NCI-H345 (cell line): ENCODE measurements at places on chromosomes 7 and 10.

- DNase-seq, result no peak
Measured at GRCh38 chr7:56493196-56493595, 377.0 kb upstream of the NUPR2 start.

DNA sequence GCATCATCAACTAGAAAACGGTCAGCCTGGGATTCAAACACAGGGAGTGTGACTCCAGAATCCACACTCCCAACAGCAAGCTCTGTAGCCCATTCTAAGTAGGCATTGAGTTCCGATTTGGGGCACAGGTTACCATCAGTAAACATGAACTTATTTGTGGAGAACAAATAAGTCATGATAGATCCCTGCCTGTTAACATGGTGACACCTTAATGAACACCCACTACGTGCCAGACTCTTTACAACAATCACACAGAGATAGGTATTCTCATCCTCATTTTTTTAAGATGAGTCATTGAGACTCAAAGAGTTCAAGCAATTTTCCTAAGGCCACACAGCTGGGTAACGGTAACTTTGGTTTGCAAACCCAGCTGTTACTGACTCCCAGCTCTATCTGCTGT is 91.5 kb downstream of the LYZL2 start:
- no peak for DNase-seq

- DNase-seq, result peak; percentile 14
Measured at GRCh38 chr7:122803323-122803722, 82.9 kb downstream of the CADPS2 start.

DNA sequence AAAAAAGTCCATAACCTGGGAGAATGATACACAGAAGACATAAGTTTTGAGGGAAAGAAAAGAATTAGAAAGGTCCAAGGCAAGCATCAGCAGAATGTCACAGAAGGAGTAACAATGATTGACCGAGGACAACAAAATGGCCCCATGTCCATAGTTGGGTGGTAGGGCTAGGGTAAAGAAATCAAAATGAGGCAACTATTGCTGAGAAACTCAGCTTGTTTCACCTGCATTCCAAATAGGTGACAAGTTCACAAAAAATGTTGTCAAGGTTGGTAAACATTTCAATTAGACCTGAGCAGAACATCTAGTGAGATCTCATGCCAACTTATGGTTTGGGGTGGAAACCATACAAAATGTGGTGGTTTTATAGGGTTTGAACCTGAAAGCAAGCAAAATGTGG is 22.8 kb upstream of the DLX6 start:
- DNase-seq, result no peak

- DNase-seq, result no peak
Measured at GRCh38 chr10:89921403-89921802, 220.0 kb downstream of the KIF20B start.

- peak; percentile 72 for DNase-seq
Measured at GRCh38 chr10:480928-481552, 208.4 kb downstream of the DIP2C start.

DNA sequence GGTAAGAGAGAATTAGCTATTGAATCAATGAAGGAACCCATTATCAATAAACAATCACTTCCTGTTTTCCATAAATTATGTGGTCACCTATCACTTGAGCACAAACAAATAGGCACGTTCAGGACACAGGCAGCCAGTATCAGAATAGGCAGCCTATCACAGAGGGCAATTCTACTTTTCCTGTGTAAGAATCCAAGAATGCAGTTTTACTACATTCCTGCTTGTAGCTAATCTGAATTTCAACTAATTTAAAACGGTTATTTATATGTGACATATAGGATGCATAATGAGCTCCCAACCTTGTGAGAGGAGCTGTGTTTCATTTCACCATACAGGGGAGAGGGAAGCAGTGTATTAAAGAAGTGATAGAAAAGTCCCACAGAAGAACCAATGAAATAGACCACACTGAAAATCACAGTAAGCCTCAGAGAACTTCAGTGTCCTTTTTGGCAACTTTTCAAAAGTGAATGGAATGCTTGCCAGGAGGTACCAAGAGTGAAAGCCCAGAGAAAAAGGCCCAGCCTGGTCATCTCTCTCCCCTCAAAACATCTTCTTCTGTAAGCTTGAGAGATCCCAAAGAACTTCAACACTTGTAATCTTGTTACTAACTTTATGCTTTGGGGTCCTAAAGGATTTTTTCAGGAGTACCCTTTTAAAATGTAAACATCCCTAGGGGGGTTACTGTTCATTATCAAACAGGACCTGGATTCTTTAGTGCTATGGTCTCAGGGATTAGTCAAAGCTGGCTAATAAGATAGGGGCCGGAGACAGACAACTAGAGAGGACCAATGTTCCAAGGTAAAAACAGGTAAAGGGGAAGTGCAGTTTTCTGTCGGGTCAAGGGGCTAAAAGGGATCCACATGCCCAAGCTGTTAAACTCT is 1.3 kb downstream of the IMMP2L start:
- peak; percentile 15 for DNase-seq

DNA sequence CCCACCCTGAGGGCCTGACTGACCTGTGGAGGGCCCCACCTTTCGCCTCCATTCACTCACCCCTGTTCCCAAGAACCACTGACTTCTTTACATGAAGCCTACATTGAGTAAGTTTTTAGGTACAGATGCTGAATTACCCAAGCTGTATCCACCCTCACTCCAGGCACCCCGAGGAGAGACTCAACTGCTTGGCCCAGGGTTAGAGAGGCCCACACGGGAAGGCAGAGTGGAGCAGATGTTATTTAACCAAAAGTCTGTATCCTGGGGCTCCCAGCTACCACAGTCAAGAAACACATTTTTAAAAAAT is 213.1 kb upstream of the FRMD4A start:
- no peak for DNase-seq

DNA sequence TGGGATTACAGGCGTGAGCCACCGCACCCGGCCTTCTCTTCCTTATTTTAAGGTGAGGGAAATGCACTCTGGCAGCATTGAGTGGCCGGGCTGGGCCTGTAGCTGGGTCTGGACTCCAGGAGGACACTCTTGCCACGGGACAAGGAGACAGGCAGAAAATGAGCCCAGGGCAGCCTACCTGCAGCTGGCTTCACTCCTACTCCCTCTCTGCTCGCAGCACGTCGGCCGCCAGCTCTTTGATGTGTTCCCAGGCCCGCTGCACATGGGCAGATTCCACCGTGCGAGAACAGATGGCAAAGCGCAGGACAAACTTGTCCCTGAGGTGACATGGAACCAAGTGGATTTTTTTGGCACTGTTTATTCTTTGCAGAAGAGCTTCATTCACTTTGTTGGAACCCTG is 12.9 kb upstream of the FIGNL1 start:
- no peak for DNase-seq

- DNase-seq, result no peak
Measured at GRCh38 chr7:43588477-43589132, 5.7 kb downstream of the STK17A start.

DNA sequence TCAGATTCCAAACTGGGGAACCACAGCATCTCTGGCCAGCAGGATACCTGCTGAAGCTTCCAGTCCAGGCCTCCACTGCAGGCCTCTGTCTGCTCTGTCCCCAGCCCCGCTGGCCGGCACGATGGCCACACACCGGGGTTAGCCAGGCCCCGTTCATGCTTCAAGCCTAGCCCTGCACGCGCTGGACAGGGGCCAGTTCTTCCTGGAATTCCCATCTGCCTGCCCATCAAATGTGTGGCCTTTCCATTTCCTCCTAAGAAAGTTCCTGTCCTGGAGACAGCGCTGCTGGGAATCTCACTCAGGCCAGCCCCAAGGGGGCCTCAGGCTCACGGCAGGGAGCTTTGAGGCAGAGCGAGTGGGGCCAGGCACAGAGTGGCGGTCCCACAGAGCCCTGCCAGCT is 18.0 kb downstream of the SH2B2 start:
- DNase-seq, result no peak

DNA sequence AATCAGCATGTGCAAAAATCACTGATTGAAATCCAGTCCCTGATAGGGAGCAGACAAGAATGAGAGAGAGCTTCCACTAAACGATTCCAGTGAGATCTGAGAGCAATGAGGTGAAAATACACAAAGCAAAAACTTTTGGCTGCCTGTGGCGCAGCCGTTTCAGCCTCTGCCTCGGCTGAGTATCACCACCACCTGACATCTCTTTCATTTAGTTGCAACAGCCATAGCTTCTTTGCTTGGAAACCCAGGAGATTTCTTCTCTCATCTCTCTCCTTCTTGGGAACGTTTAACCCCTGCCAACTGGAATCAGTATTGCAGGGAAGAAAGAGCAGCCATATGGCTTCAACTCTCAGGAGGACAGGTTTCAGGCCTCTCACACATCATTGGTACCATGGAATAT is 237.3 kb upstream of the AGK start:
- DNase-seq, result no peak

- DNase-seq, result no peak
Measured at GRCh38 chr7:126702242-126703016, 550.3 kb downstream of the GRM8 start.

DNA sequence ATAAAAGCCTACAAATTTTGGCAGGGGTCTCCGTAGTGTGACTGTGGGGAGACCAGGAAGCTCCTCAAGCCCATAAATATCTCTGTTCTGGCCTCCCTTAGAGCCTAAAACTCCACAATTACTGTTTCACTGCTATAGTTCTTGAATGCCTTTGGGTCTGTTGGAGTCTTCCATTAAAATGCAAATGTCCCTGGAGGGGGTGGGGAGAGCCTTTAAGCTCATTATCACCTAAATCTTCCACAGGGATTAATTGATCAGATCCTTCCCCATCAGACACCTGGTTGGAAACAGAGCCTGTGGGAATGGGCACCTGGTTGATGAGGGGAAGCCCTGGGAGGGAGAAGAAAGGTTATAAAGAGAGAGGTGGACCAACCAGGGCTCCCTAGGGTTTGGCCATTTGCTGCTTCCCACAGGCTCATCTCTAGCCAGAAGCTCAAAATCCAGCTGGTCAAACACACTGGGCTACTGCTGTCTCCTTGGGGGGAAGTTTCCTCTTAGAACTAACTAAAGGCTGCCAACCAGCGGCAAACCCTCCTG is 718.2 kb downstream of the LRMDA start:
- DNase-seq, result no peak

GRCh38 chr7:118151671-118152070 is 32.3 kb upstream of the LSM8 start:
- DNase-seq, result no peak

- DNase-seq, result no peak
Measured at GRCh38 chr7:87003872-87004798, 55.3 kb downstream of the ELAPOR2 start.

DNA sequence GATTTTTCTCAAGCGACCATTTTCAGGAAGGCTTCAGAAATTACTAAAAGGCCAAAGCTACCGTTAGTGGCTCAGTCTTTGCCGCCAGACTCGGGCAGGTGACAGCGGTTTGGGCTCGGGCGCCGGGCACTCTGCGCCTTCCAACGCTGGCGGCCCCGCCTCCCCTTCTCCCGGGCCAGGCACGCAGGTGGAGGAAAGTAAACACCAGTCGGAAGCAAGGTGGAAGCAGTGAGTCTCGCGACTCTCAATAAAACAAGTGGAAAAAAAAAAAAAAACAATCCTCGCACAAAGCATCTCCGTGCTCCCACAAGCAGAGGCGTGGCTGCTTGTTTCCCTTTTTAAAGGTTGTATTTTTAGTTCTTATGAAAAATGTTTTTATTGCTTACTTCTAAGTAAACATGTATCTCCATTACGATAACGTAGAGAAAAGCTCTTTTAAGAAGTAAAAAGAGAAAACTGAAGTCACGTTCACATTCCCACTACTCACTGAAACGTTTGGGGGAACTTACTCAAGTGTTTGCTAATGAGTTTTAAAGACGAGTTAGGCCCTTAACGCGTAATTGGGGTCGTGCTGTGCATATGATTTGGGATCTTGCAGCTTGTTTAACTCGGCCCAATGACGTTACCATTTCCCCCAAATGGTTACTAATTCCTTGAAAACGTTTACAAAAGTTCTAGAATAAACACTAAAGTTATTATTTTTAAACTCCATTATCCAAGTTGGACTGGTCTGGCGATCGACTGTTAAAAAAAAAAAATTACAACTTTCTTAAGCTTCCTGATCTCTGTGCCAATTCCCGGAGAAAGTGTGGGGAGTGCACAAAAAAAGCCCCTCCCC is 864 bp downstream of the CDCA7L start:
- peak; percentile 77 for DNase-seq

- no peak for DNase-seq
Measured at GRCh38 chr7:13602036-13602435, 387.4 kb downstream of the ETV1 start.

DNA sequence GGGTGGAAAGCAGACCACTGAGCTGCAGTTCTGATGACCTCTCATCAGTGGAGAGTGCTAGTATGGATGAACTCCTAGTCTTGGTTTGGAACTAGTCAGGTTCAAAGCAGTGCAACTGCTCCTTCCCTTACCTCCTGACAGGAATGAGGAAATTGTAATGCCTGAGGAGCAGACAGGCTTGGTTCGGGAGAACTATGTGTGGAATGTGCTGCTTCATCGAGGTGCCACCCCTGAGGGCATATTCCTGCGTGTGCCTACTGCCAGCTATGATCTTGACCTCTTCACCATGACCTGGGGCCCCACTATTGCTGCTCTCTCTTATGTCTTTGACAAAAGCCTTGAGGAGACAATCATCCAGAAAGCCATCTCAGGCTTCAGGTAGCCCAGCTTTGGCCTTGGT is 27.4 kb upstream of the NFKB2 start:
- DNase-seq, result no peak

- DNase-seq, result no peak
Measured at GRCh38 chr7:11328309-11328708, 354.6 kb downstream of the PHF14 start.

- no peak for DNase-seq
Measured at GRCh38 chr10:71842856-71843686, 8.0 kb downstream of the PSAP start.

GRCh38 chr10:71399946-71400345 is 3.2 kb downstream of the CDH23 start:
- DNase-seq, result no peak

DNA sequence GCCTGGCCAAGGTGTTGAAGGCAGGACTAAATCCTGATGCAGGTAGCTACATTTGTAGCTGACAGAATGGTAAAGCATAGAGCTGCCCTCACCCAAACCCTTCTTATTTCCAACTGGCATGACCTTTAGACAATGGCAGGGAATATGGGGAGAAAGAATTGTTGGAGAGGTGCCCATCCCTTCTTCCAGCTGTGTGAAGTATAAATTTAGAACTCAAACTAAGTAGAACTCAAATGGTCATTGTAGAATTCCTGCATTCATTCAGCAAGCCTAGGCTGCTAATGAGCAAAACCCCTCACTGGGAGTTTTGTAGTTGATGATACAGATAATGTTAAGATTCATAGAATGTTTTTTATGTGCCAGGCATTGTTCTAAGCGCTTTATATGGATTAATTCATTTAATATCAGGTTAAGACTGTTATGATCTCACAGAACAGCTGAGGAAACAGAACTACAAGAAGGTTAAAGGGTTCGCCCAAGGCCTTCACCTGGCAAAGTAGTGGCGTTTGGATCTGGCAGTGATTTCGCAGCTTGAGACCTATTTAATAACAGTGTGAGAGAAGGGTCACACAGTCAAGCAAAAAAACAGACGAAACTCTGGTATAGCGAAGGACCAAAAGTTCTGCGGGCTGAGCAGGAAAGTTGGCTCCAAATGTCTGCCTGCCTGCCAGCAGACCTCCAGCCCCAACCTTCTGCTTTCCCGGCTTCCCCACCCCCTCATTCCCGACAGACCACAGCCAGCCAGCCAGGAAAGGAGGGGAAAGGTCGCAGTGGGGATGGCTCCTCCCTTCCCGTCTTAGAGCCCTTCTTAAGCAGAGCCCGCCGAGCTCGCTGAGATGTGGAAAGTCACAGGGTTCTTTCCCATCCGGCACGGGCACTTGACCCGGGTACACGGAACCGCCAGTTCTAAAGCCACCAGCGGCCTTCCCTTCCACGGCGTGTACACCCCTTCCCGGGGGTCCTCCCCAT is 1.6 kb upstream of the HILPDA start:
- DNase-seq, result no peak
